ENCODE measurements at places on chromosomes 16 and 17.

DNA sequence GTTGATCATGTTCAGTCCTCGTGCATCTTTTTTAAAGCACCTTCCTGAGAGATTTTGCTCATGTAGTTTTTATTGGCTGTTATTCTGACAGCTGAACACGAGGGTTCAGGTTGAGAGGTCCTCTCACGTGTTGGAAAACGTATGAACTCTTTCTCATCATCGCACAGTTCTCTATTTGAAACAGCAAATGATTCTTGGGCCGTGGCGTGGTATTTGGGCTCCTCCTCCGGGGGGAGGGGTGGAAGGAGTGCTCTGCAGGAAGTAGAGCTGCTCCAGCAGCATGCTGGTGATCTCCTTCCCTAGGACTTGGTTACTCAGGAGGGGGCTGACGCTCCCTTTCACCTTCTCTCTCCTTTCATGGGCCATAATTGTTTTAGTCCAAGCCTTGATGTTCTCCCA, 70.4 kb downstream of the KSR1 start:
- no peak for DNase-seq

- DNase-seq, result no peak
Observed at GRCh38 chr17:83173914-83174361, 94.5 kb downstream of the METRNL start.

- DNase-seq, result no peak
Observed at GRCh38 chr17:61414141-61414935, 14.7 kb downstream of the TBX2 start.

DNA sequence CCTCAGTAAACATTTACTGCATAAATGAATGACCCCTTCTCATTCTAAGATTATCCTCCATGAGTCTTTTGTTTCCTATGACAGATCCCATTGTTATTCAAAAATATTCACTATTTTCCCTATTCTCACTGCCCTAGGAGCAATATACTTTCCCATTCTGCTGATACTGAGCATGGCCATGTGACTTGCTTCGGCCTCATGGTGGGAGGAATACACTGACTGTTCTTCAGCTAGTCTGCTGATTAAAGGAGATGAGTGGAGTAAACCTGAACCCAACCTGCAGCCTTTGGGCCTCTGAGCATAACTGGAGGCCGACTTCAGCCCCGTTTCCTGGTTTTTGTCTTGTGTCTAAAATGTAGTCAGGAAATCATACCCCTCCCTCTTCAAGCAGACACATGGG, 531.8 kb upstream of the SALL1 start:
- DNase-seq, result no peak

DNA sequence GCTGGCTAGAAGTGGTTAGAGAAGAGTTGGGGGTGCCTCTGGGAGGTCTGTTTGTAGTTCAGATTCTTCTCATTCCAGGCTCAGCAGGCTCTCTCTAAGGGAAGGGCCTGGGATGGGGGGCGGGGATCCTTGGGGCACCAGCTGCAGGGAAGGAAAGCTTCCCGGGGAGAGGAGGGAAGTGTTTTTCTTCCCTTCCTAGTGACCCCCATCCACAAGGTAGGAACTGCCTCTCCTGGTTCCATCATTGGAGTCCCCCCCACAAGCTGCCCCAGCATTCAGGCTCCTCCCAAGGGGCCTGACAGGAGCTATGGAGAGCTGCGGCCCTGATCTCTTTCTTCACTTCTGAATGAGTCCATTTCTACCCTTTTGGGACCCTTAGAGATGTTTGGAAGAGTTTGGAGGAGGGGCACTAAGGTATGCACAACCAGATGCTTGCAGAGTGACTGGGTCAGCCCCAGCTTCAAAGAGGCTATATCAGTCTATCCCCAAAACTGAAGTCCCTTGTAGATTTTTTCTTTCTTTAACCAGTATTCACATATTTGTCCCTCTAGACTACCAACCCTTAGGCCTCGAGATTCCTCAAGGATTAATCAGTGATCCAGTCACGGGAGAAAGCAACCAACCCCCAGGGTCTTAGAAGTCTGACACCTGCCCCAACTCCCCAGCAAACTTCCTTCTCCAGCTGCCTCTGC, 13.9 kb upstream of the FZD2 start:
- DNase-seq, result no peak

GRCh38 chr16:73390936-73391335, 343.0 kb upstream of the ZFHX3 start:
- no peak for DNase-seq

DNA sequence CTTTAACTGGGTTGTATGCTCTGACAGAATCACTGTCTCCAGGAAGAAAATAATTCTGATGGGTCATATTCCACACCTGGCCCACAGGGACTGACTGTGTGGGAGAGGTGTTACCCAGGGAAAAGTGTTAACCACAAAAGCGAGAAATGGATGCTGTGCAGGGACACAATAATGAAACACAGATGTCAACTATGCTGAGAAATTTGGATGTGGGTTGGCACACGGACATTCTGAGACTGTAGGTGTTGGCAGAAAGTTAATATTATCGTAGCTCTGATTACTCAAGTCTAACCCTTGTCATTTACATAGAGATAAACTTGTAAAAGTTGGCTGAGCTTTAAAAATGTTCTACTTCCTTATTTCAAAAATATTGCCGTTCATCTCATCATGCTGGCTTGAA, 19.6 kb downstream of the TMC5 start:
- no peak for DNase-seq

DNA sequence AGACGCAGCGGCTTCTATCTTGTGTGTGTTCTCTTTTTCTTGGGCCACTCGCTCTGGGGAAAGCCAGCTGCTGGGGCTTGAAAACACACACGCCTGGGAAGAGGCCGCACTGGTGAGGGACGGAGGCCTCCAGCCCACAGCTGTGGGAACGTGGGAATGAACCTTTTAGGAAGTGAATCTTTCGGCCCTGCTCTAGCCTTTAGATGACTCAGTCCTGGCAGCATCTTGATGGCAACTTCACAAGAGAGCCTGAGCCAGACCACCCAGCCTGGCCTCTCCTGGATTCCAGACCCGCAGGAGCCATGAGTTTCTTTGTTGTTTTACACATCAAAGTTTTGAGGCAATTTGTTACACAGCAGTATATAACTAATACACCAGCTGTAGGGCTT, 2.2 kb upstream of the PDPK1 start:
- no peak for DNase-seq
